ENCODE measurements at places on chromosomes 3 and 15.

GRCh38 chr3:57118254-57118653, 46.9 kb downstream of the IL17RD start:
- DNase-seq, result no peak

DNA sequence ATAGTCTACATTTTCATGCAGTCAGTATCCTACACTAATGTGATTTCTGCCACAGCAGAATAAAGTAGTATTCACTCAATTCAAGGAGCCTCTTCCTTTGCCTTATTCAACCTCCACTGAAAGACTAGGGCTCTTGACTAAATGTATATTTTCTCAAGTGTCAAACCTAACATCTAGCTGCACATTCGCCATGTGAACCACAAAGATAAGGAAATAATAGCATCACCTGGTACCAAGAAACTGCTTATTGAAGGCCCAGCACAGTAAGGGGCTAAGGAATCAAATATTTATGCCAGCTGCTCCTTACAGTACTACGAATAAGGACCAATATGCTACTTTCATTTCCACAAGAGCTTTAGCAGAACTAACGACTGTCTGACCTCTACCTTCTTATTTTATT, 1.3 kb downstream of the SRP14 start:
- DNase-seq, result no peak

DNA sequence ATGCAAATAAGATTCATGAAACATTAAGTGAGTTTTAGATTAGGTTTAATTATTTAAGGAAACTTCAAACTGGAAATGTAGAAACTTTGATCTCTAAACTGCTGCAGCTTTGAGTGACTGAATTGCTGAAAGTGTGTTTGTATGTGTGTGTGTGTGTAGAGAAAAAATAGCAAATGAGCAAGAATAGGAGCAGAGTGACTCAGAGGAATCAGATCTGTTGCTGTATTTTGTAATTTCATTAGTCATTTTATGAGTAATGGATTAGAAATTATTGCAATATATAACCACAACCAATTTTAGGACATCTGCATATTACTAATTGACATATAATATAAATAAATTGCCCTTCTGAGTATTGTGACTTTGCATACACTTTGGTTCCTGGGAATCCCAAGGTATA, 52.8 kb upstream of the SLC9A9 start:
- DNase-seq, result no peak

DNA sequence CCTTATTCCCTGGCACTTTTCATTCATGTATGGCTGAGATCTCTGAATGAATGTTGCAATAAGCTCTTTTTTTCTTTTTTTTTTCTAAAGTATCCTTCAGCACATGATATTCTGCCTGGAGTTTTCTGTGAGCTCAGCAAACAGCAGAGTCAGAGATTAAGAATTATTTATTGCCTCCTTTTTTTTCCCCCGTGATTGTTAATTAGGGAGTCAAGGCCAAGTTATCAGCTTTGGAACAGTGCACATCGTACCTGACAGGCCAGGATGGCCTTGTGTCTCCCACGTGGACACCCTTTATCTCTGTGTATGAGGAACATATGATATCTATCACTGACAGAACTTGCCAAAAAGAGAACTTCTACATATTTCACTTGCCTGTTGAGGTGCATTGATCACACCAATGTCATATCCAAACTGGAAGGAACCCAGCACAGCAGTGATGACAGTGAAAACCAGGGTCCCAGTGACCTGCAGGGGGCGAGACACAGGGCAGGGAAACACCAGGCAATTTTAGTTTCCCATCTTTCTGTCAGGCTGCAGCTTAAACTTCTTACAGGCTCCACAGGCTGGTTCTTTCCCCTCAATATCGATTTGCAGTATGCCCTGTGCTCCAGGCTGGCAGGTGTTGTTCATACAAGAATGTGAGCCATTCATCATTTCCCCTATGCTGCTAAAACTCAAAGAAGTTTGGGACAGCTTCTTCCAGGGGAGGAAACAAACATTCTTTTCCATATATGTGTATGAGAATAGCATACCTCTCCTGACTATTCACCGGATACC, 8.2 kb downstream of the SLC2A2 start:
- DNase-seq, result no peak

- no peak for DNase-seq
Measured at GRCh38 chr3:146801492-146801891, 196.3 kb upstream of the PLSCR5 start.

- DNase-seq, result no peak
Measured at GRCh38 chr3:156090126-156090525, 30.3 kb upstream of the KCNAB1 start.

DNA sequence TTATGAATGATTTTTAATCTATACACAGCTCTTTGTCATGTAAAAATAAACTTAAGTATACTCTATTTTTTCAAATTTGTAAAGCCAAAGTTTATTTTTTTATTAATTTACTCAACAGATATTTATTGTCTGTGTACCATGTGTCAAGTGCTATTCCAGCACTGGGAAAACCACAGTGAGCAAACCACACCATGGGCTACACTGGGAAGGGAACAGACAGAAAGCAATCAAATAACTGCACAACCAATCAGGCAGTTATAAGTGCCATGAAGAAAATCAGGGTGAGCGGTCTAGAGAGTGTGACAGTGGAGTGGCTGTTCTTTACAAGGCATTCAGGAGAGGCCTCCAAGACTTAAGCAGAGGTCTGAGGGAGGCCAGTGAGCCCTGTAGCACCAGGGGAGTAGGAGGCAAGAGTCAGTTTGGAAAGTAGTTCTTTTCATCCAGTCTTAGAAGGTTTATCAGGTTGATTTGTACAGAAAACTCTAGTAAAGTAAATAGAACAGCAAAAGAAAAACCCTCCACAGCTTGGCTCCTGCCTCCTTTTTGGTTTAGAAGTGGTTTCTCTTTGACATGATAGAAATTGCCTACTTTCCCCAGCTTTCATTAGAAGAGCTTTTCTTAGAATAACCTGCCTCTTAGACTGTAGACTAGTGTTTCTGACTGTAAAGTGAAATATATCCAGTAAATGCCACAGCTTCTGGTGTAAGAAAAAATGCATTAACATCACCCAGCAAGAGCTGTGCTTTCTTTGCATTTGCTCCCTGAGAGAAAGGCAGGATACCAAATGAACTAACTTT, 13.7 kb downstream of the EIF2AK4 start:
- no peak for DNase-seq

DNA sequence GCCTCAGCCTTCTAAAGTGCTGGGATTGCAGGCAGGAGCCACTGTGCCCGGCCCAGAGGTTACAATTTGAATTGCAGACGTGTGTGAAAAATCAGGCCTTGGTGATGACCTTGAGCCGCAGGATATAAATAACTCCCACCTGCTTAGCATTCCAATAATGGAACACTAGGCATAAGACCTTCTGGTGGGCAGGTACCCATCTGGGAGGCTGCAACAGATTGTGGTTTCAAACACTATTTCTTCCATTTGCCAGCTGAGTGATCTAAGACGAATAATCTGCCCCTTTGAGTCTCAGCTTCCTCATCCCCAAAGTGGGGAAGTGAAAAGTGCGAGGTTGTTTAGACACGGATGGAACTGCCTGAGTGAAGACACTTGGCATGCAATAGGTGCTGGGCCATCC, 47.7 kb upstream of the HERC1 start:
- no peak for DNase-seq

- no peak for DNase-seq
Measured at GRCh38 chr15:57827021-57827420, 120.5 kb downstream of the POLR2M start.

DNA sequence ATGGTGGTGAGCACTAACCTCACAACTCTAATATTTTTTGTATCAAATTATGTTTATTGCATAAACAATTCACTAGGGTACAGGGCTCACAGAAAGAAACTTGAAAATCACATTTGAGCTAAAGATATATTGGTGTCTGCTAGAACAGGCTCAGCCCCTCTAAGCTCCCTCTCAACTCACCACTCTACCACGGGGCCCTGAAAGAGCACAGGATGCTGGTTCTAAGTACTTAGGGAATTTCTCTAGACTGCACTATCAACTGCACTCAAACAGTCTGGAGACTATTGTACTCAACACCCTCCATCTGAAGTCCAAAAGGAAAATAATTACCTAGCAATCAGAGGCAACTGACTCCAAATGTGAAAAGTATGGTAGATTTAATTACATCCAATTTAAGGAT, 98.7 kb upstream of the STRIT1 start:
- no peak for DNase-seq
